ENCODE measurements at places on chromosomes 5 and 9.

DNA sequence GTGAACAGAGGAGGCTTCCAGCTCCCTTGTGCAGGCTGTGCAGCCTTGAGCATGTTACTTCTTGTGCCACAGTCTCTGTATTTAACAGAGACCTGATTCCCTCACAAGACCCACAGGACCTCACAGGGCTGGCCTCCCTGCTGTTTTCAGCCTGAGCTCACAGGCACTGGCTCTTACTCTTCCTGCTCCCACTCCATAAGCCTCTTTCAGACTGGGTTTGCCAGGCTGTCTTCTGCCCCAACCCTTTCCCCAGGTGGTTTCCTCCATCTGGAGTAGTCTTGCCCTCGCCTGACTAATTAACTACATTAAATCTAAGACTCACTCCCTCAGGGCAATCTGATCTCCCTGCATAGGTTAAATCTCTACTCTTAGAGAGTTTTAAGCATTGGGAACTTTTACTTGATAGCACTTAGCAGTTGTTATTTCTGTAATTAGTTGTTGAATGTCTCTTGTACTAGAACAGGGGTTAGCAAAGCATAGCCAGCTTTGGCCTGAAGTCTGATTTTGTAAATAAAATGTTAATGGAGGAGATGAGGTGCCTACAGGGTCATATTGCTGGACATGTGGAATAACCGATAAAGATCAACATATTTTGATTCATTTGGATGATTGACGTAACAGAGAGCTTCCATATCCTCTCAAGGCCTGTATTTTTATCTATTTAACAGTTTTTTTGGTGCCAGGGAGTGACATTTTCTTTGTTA, 28.6 kb upstream of the SPATA31E1 start:
- DNase-seq = no peak

GRCh38 chr5:56406838-56407237, 173.7 kb upstream of the ANKRD55 start:
- no peak for DNase-seq

DNA sequence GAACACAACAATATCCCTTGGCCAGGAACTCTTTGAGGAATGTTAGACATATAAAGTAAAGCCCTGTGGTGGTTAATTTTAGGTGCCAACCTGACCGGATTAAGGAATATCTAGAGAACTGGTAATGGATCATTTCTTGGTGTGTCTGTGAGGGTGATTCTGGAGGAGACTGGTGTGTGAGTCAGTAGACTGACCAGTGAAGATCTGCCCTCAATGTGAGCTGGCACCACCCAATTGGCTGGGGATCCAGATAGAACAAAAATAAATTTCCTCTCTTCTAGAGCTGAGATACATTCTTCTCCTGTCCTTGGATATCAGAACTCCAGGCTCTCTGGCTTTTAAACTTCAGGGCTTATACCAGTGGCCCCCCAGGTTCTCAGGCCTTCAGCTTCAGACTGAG, 56.2 kb upstream of the TNPO1 start:
- DNase-seq = no peak

- DNase-seq = no peak
These were observed 622.2 kb downstream of the ANXA1 start for GRCh38 chr9:73773896-73774295.

DNA sequence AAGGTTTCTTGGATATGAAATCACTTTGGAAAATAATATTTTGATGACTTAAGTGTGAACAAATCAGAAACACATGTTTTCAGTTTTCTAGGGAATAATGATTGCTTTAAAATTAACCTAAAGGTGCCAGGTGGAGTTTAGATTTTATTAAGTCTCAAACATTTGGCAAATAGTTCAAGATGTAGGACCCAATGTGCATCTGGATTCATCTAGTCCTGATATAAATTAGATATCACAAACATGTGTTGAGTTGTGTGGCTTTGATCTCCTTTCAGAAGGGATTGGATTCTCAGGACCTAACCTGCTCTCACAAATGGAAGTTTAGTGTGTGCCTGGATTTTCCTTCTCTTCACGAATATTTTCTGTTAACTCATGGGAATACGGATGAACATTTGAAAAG, 291.4 kb upstream of the ISL1 start:
- no peak for DNase-seq

- DNase-seq = no peak
These were observed 142.7 kb downstream of the CACNA1B start for GRCh38 chr9:138020120-138020794.

DNA sequence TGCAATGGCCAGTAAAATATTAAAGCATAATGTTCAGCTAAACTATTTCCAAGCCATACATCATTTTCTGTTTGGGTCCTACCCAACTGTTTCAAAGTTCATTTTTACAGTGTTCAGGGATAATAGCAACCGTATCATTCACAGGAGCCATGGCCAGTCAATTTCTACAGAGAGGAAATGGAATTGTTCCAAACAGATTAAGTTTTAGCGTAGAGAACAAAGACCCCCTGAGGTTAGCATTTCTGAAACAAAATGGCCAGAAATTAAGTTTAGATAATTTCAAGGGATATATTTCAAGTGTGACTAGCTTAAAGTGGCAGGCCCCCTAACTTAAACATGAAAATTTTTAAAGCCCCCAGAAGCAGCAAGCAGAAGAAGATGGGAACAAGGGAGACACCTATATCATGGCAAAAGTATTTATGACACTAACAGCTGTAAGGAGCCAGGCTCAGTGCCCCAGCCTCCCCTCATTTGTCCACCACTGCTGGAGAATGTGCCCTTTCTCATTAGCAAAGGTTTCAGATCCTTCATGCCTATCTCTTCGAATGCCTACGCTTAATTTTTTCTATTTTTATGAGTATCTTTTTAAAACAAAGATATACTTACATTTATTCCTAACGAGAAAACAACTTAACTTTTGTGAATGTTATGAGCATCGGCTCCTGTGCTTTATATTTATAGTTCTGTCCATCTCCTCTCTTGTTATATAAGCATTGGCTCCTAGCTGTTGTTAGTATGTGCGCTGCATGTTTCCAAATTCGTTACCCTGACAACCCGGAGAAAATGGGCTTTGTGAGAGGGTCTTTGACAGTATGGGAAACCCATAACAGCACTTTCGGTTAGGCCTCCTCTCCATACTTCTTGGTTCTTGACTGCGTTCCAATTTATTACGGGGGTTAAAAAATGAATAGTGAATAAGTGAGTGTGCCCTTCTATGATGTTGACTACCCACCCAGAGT, 116.3 kb downstream of the MED27 start:
- DNase-seq = no peak

DNA sequence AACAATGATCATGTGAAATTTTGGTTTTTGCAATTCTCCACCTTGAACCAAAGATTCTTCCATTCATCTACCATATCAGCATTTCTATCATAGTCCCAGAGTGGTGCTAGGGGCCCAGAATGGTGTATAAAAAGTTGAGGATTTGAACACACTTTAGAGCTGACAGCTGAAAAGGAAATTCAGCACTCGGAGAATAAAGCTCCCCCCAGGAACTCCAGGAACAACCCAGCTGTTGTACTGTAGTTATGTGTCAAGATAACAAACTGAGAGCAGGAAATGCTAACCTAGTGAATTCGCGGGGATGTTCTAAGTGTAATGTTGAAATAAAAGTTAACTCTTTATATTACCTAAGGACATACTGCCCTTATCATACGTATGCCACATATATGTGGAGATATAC, 216.7 kb downstream of the NFIB start:
- DNase-seq = no peak

- DNase-seq = peak; percentile 31
These were observed 38.9 kb downstream of the SERINC5 start for GRCh38 chr5:80216753-80217596.

DNA sequence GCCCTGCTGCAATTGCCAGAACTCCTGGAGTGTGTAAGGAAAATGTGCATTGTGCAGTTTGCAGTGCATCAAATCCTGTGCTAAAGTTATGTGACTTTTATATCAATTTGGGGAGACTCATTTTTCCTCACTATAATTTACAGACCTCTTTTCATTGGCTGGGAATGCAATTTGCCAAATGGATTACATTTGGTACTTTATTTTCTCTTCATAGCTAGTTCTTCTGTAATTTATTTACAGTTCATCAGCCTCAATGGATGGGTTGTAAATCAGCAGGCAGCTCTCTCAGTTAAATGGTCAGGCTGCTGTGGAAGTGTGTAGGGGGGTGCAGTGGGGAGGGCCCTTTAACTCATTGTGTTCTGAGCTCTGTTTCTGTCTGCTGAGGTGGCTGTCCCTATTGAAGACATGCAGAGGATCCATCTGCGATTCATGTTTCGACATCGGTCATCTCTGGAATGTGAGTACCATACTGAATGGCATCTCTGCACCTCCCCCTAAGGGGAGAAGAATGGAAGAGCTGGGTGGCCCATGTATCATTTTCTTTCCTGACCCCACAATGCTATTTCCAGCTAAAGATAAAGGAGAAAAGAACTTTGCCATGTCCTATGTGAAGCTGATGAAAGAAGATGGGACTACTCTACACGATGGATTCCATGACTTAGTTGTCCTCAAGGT, 74.6 kb downstream of the DOCK2 start:
- DNase-seq = no peak

GRCh38 chr5:128693764-128694163, 155.7 kb upstream of the FBN2 start:
- DNase-seq = no peak

DNA sequence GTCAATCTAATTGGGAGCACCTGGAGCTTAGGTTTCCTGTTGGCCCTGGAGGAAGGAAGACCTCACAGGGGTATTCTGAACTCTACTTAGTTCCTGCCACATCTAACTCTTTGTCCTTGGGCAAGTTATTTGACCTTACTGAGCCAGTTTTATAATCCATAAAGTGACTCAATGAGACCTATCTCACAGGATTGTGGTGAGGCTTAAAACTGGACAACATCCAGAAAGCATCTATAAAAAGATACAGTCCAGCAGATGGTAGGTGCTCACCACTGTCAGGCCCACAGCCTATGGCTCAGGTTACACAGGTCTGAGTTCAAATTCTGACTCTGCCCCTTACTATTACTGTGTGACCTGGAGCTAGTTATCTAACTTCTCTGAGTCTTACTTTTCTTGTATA, 23.3 kb downstream of the KCNV2 start:
- DNase-seq = no peak

GRCh38 chr5:138721979-138722378, 31.2 kb upstream of the CTNNA1 start:
- no peak for DNase-seq

DNA sequence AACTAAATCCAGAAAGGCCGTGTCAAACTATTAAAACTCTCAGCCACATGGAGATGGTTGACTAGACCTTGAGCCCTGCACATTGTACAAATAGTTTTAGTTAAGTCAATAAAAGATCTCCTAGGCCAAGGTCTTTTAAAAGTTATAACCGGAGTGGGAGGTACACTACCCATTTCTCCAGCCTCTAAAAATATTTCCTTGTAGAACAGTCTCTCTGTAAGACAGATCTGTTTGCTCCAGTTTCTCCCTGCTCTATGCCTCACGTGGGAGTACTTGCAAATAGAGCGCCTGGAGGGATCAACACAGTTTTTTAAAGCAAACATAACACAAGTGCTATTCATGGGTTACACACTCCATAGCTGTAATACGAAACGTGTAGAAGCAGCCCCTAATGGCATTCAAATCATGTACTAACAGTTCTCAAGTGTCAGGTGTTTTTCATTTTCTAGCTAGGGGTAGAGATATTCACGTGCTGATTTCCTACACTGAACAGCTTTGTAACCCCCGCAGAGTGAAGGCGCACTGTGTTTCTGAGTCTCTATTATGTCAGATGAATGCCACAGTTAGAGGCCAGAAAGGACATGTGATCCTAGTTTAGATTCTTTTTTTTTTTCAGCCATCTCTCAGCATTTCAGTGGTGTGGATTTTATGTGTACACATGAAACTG, 703.4 kb upstream of the GRAMD2B start:
- DNase-seq = no peak

DNA sequence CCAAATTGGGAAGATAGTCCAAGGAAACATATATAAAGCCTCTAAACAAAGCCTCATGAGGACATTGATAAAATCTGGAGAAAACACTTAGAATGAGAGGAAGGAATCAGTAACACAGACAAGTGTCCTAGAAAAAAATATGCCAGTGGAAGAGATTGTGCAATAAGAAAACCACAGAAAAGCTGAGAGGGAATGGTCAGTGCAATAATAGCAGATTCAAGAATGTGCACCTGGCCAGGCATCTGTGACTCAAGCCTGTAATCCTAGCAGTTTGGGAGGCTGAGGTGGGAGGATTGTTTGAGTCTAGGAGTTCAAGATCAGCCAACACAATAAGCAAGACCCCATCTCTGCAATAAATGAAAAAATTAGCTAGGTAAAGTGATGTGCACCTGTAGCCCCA, 691.2 kb upstream of the CDH6 start:
- DNase-seq = no peak

GRCh38 chr9:125418404-125418803, 156.8 kb downstream of the GAPVD1 start:
- no peak for DNase-seq

- DNase-seq = no peak
These were observed 498.5 kb upstream of the TYRP1 start for GRCh38 chr9:12194731-12195130.

GRCh38 chr5:16871746-16872339, 64.2 kb downstream of the MYO10 start:
- DNase-seq = no peak

DNA sequence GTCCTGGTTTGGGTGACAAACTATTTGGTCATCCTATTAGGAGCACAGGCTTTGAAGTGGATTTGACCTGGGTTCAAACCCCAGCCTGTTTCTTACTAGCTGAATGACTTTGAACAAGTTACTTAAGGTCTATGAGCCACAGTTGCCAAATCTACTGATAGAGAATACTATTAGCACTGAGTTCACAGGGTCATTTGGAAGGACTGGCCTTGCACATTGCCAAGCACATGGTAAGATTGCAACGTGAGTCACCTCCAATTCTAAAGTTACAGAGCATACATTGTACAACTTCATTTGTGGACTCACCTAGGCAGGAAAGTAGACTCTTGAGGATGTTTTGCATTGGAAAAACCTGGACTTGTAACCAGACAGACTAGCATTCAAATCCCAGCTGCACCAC, 38.9 kb downstream of the MFAP3 start:
- DNase-seq = no peak

GRCh38 chr5:159638954-159639559, 277.2 kb upstream of the ADRA1B start:
- no peak for DNase-seq

- DNase-seq = no peak
These were observed 22.8 kb downstream of the FPGS start for GRCh38 chr9:127825319-127826051.

Data from stimulated activated CD4-positive, alpha-beta T cell treated with anti-CD3 and anti-CD28 coated beads, Interleukin-2, amount 100 ng/mL, for 4 hours (primary cell).